Sigmoid colon (tissue), 7 donors: ENCODE measurements at places on chromosomes 4 and X. TPM values are rescaled to one million over a fixed set of nuclear protein-coding genes. Genes with fewer than 3 reads are reported as not detected.

GRCh38 chrX:94288325-94288724, 614.3 kb downstream of the FAM133A start:
- no peak overlapping the region for H3K27ac ChIP-seq
- H3K4me3 ChIP-seq, result no peak overlapping the region
- no peaks in the 10 kb centered on the region for H3K4me1 ChIP-seq
- DNase-seq, result no peak
- H3K27me3 ChIP-seq, result no peaks in the 10 kb centered on the region
- H3K36me3 ChIP-seq, result no peaks in the 10 kb centered on the region

- no peak overlapping the region for H3K27ac ChIP-seq
- no peaks in the 10 kb centered on the region for H3K4me1 ChIP-seq
- no peak overlapping the region for H3K4me3 ChIP-seq
- no peaks in the 10 kb centered on the region for H3K27me3 ChIP-seq
These were observed 32.7 kb upstream of the PGK1 start for GRCh38 chrX:78071331-78071730.

MXD4 gene
- polyA plus RNA-seq, result 25.0 TPM

GRCh38 chr4:183658362-183659028, 490 bp downstream of the RWDD4 start:
- no peaks in the 10 kb centered on the region for H3K4me1 ChIP-seq
- H3K4me3 ChIP-seq, result peak overlapping the region; percentile 95
- no peaks in the 10 kb centered on the region for H3K36me3 ChIP-seq
- H3K27me3 ChIP-seq, result no peaks in the 10 kb centered on the region
- H3K27ac ChIP-seq, result peak overlapping the region; percentile 90

DNA sequence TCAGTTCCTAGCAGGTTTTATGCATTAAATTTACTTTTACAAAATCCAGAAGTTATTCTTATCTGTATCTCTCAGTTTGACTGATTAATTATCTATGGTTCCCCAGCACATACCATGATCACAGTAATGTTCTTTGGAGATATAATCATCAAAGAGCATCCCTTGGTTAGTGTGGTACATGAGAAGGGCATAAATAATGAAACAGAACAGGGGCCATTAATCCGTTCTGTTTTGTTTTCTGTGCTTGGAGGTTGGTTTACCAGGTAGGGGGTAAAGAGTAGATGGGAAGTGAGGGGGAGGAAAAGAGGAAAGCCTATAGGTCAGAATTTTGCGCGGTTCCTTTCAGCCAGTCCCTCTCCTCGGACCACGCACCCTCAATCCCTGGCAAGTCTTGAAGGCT, 718.7 kb upstream of the TENM3 start:
- no peaks in the 10 kb centered on the region for H3K4me1 ChIP-seq
- DNase-seq, result no peak
- no peaks in the 10 kb centered on the region for H3K36me3 ChIP-seq
- no peak overlapping the region for H3K27ac ChIP-seq
- H3K27me3 ChIP-seq, result no peaks in the 10 kb centered on the region

CDX4 gene
- not detected for polyA plus RNA-seq

DNA sequence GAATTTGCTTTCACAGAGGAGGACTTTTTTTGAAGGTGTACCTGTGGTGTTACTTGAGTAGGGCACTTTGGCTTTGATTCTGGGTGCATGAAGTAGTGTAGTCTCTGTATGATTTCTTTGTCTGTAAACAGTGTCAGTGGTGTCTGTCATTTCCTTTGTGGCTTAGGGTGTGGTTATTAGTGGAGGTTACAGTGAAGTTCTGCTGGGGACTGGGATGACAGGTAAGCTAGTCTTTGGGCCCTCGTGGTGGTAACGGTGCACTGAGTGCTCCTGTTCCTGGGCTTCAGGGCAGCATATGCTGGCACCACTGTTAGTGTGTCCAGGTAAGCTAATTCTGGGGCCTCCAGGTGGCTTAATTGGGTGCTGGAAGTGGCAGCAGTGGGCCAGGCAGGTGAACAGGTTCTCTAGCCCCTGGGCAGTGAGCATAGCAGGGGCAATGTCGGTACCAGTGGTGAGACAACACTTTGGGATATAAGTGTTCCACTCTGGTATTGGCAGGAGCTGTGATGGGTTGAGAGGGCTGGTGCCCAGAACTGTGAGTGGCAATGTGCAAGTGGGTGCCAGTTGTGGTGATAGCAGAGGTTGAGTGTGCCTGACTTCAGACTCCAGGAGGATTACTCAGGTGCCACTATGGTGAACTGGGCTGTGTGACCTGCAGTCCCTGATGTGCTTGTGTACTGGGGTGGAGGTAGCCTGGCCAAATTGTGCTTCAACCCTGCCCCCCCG, 26.0 kb upstream of the VSIG1 start:
- H3K27me3 ChIP-seq, result no peaks in the 10 kb centered on the region
- no peak overlapping the region for H3K4me3 ChIP-seq
- no peak overlapping the region for H3K27ac ChIP-seq
- H3K4me1 ChIP-seq, result no peaks in the 10 kb centered on the region
- DNase-seq, result no peak

DNA sequence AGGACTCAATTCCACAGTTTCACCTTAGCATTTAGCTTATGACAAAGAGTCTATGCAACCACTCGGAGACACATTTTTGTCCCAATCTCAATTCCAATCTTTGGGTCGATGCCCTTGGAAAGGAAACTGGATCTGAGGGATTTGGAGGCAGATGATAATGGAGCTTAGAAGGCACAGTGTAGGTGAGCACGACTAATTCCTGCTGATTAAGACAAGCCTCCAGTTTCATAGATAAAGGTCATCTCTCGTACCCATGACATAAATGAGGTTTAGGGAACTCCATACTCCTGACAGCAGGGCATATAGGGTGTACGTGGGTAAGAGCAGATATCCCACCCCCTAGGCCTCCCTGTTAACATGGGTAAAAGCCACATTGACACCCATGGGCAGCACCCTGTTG, 24.4 kb upstream of the ZNF718 start:
- H3K27ac ChIP-seq, result no peak overlapping the region
- H3K27me3 ChIP-seq, result no peaks in the 10 kb centered on the region
- no peak overlapping the region for H3K4me3 ChIP-seq
- no peaks in the 10 kb centered on the region for H3K4me1 ChIP-seq
- DNase-seq, result no peak

DNA sequence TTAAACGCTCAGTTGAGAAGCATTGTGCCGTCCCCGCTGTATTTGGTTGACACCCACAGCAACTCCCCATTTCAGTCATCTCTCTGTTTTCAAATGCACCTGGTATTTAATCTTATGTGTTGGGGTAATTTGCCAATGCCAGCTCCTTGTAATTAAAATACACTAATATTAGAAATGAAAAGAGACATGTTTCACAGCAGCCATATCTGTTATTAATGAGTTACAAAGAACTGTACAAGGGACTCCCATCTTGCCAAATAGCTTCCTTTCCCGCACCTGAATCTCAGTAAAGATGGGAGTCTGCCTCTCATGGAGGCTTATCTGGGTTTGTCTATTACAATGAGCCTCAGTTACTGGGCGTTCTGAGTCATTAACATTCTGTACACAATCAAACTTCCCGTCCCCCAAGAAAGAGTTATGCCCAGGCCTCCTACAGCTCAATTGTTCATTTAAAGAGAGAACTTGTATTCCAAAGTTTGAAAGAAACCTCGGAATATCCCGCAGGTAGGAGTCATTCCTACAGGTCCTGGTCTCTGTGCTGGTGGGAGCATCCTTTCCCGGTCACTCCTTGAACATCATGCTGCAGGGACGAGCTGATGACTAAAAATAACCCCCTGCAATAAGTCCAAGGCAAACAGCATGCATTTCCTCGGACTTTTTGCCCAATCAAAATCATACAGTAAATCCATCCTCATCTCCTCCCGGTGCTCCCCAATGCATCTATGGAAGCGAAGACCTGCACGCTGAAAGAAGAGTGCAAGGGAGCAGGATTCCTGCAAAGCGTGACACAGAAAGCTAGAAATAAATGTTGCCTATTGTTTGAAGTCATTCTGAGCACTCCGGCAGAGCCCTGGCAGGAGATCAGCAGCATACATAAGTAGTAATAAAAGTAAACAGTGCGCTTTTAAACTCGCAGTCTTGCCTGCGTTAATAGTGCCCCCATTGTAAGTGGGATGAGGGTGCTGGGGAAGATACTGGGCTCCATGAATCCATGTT, 926 bp downstream of the NDP start:
- peaks cover 9% of the 10 kb centered on the region for H3K4me1 ChIP-seq
- H3K4me3 ChIP-seq, result peak overlapping the region; percentile 36
- no peaks in the 10 kb centered on the region for H3K27me3 ChIP-seq
- H3K27ac ChIP-seq, result no peak overlapping the region

DNA sequence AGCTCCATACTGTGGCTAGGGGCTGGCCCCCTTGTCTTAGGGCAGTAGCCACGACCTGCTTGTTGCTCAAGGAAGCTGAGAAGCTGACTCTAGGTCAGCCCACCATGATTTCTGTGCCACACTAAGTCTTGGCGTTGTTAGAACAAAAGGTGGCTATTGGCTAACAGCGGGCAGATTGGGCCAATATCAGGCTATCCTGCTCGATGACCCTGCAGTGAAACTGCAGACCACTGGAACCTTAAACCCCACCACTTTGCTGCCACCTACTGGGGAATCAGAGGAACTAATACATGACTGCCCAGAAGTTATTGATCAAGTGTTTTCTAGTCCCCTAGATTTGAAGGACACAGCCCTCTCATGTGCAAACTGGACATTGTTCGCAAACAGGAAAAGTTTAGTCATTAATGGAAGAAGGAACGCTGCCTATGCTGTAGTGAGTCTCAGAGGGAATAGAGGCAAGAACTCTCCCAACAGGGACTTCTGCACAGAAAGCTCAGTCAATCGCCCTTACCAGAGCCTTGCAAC, 17.0 kb upstream of the PAPSS1 start:
- peaks cover 39% of the 10 kb centered on the region for H3K4me1 ChIP-seq
- DNase-seq, result no peak
- no peak overlapping the region for H3K27ac ChIP-seq
- H3K27me3 ChIP-seq, result no peaks in the 10 kb centered on the region
- no peaks in the 10 kb centered on the region for H3K36me3 ChIP-seq
- H3K4me3 ChIP-seq, result no peak overlapping the region

- no peak for DNase-seq
- no peak overlapping the region for H3K4me3 ChIP-seq
- no peaks in the 10 kb centered on the region for H3K27me3 ChIP-seq
- H3K4me1 ChIP-seq, result peaks cover 70% of the 10 kb centered on the region
- no peaks in the 10 kb centered on the region for H3K36me3 ChIP-seq
- no peak overlapping the region for H3K27ac ChIP-seq
These were observed 3.4 kb downstream of the YTHDC1 start for GRCh38 chr4:68346461-68346860.

GRCh38 chr4:67394879-67395278, 150.4 kb downstream of the CENPC start:
- H3K27me3 ChIP-seq, result no peaks in the 10 kb centered on the region
- no peak overlapping the region for H3K27ac ChIP-seq
- H3K36me3 ChIP-seq, result no peaks in the 10 kb centered on the region
- DNase-seq, result no peak
- H3K4me3 ChIP-seq, result no peak overlapping the region

PLP1 gene
- polyA plus RNA-seq, result 3.6 TPM

DNA sequence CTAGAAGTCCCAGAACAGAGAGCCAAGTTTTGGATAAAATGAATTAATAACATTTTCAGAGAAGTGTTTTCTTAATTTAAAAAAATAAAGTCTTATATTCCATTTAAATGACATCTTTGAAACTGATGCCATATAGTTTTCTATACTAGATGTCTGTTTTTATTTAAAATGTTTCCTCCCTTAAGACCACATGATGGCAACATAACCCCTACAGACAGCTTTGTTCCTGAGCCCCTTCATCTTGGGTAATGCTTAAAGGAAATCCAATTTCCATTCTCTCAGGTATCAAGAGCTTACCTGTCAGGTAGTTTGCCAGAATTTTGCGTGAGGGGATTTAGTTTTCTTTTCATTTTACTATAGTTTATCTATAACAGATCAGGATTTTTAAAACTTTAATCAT, 181.4 kb upstream of the UGT8 start:
- no peaks in the 10 kb centered on the region for H3K36me3 ChIP-seq
- no peak overlapping the region for H3K27ac ChIP-seq
- H3K4me1 ChIP-seq, result no peaks in the 10 kb centered on the region
- no peaks in the 10 kb centered on the region for H3K27me3 ChIP-seq
- no peak for DNase-seq

DNA sequence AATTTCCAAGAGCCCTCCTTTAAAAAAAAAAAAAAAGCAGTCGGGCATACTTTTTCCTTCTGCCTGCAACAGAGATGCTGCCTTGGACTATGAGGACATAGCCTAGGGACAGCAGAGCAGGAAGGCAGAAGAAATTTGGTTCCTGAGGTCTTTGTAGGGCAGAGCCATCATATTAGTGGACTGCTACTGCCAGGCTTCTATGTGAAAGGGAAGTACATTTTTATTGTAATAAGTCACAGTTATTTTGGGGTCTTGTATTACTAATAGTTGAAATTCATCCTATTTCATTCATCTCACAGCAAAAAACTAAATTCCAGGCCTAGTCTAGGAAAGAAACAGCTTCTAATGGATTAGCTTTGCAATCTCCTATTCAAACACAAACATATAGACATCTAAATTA, 211.2 kb downstream of the NSUN7 start:
- no peak for DNase-seq
- H3K27me3 ChIP-seq, result no peaks in the 10 kb centered on the region
- H3K4me3 ChIP-seq, result no peak overlapping the region
- no peak overlapping the region for H3K27ac ChIP-seq
- no peaks in the 10 kb centered on the region for H3K4me1 ChIP-seq

LGI2 gene
- polyA plus RNA-seq, result 1.1 TPM

FABP2 gene
- polyA plus RNA-seq, result 167 TPM

DNA sequence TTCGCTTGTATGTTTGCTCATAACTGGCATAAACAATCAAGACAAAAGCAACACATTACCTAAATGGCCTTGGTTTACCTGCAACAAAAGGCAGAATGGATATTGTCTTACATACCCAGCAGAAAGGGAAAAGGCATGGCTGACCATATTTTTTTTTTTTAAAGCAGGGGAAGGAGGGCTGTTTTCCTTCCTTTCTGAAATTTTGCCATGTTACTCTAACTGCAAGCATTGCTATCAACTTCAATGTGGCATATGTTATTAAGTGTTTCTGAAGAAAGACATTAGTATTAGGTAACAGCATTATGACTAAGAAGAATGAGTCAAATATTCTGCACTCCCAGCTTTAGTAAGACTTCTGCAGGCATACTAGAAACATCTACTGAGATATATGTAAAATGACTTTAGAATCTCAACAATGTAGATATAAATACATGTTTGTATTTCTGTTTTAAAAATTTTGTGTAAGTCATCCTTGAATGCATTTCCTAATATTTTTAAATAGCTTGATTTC, 512.6 kb upstream of the FAM241A start:
- no peak overlapping the region for H3K4me3 ChIP-seq
- no peak for DNase-seq
- no peaks in the 10 kb centered on the region for H3K4me1 ChIP-seq
- H3K27me3 ChIP-seq, result peaks cover 13% of the 10 kb centered on the region

- no peaks in the 10 kb centered on the region for H3K4me1 ChIP-seq
- H3K27me3 ChIP-seq, result no peaks in the 10 kb centered on the region
- no peaks in the 10 kb centered on the region for H3K36me3 ChIP-seq
- no peak for DNase-seq
- H3K4me3 ChIP-seq, result peak within 1 kb of the TSS; percentile 46
- H3K27ac ChIP-seq, result no peak within 1 kb of the TSS
These were observed at the start of gene GRIA3 for GRCh38 chrX:123184219-123184865. TSS of gene GRIA3 (plus strand) at chrX:123184278. CDS start at chrX:123184536, 258 bp downstream.
